ENCODE measurements at places on chromosomes 12 and 14.

GRCh38 chr14:62081012-62081612 is 318.9 kb downstream of the SNAPC1 start:
- DNase-seq, result no peak

DNA sequence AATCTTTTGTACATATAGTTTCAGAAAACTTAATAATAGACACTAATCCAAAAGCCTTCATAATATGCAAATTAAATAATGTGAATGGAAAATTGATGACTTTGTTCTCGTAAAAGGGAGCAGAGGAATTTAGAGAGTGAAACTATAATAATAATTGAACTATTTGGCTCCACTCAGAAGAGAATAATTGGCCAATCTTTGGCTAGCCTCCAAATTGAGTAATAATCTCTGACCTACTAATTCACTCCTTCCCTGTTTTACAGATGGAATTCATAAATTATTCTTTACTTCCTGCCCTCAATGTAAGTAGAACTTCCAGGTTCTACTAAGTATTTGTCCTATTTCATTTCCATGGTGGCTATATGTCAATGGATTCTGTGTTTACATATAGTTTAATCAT is 15.8 kb downstream of the TRIM9 start:
- no peak for DNase-seq

- no peak for DNase-seq
Measured at GRCh38 chr12:125676366-125676765, 611.1 kb downstream of the AACS start.

DNA sequence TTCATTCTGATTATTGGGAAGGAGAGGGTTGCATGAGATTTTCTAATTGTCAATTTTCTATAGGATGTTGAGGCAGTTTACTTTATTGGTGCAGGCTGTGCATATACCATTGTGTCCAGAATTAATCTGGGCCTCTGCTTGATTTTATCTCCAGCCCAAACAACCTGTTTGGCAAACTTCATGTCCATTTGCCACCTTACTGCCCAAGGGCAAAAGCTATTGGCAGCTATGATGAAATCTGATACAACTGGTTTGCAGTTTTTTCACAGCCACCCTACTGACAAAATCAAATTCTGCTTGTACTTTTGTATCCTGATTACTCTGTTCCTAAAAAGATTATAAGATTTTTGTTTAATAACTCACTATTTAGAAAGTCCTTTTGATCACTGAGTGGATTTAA is 789.2 kb upstream of the FBXO33 start:
- no peak for DNase-seq

DNA sequence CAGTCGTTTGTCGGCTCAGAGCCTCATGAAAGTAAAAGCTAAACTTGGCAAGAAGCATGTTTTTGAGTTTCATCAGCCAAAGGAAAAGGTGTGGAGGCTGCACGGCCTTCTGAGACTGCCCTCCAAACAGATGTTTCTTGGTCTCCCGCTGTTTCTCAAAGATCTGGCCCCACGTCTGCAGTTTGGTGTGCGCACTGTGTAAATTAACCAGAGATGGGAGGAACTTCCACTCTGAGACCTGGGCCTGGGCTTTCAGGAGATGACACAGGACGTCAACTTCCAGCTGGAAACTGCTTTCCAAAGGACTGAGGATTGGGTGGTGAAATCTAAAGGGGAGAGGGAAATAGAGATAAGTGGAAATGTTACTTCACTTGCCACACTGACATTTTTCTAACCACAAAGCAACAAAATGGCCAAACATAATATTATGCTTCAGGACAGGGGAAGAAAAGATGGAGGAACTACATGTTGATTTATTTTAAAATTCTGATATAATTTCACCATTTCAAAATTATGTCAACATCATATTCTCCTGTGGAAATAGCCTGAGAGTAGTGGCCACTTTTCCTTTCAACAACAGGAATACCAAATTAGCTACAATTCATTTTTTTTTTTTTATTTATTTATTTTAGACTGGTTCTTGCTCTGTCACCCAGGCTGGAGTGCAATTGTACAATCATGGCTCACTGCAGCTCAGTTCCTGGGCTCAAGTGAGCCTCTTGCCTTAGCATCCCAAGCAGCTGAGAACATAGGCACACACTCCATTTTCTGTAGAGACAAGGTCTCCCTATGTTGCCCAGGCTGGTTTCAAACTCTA is 27.6 kb downstream of the KICS2 start:
- DNase-seq, result no peak

- DNase-seq, result no peak
Measured at GRCh38 chr12:48969160-48969771, 2.3 kb downstream of the WNT10B start.

DNA sequence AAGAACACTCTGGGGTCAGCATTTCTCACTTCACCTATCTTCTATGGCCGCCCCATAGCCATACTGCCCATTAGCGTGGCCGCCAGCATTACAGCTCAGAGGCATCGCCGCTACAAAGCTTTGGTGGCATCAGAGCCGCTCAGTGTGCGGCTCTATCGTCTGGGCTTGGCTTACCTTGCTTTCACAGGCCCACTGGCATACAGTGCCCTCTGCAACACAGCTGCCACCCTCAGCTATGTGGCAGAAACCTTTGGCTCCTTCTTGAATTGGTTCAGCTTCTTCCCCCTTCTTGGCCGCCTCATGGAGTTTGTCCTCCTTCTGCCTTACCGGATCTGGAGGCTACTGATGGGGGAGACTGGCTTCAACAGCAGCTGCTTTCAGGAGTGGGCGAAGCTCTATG is 2.6 kb downstream of the DNAJC22 start:
- DNase-seq, result peak; percentile 8

GRCh38 chr14:93317875-93318807 is 14.7 kb downstream of the BTBD7 start:
- no peak for DNase-seq

DNA sequence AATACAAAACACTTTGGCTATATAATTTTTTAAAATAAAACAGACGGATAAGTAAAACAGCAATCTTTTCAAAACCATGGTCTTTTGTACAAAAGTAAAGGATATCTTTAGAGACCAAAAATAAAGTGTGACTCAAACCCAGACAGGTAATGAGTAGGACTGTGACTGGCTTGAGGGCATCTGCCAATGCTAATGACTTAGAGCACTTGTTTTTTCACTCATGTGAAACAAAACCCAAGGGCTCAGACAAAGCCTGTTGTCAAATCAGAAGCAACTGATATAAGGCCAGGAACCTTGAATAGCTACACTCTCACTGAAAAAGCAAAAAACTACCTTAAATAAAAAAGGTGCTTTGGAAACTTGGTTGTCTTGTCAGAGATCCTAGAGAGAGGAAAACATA is 357.4 kb downstream of the TMEM117 start:
- DNase-seq, result no peak

DNA sequence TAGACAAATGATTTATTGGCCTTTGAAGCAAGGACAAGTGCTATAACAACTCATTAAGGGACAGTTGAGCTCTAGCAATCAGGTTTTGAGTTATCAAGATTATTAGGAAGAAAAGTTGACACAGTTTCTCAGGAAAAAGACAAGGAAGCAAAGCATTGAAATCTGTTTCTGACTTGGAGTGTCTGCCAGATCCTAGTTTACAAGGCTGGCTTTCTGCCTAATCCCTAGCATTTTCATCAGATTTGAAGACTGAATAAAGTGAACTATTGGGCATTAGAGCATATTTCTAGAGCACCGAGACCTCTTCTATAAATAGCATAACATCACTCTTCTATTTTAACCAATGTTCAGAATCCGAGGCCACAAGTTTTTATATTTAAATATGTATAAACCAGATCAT is 7.0 kb downstream of the SYT1 start:
- DNase-seq, result no peak

GRCh38 chr12:67498991-67499390 is 149.6 kb upstream of the DYRK2 start:
- no peak for DNase-seq

DNA sequence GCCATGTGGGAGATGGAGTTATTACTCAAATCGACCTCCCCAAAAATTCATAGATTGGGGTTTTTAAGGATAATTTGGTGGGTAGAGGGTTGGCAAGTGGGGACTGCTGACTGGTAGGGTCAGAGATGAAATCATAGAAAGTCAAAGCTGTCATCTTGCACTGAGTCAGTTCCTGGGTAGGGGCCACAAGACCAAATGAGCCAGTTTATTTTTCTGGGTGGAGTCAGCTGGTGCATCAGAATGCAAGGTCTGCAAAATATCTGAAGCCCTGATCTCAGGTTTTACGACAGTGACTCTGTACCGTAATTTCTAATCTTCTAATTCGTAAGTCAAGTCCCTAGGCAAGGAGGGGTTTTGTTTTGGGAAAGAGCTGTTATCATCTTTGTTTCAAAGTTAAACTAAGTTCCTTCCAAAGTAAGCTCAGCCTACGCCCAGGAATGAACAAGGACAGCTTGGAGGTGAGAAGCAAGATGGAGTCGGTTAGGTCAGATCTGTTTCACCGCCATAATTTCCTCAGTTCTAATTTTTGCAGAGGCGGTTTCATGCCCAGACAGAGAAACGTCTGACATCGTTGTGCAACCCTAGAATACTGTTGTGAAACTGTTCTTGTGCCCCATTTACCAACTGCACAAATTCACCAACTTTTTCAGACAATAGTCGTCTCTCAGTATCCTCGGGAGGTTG is 104.5 kb upstream of the SFSWAP start:
- no peak for DNase-seq

GRCh38 chr14:91185721-91186120 is 58.8 kb downstream of the GPR68 start:
- no peak for DNase-seq
